Activated CD4-positive, CD25-positive, alpha-beta regulatory T cell (primary cell): ENCODE measurements at places on chromosomes 1 and 21.

DNA sequence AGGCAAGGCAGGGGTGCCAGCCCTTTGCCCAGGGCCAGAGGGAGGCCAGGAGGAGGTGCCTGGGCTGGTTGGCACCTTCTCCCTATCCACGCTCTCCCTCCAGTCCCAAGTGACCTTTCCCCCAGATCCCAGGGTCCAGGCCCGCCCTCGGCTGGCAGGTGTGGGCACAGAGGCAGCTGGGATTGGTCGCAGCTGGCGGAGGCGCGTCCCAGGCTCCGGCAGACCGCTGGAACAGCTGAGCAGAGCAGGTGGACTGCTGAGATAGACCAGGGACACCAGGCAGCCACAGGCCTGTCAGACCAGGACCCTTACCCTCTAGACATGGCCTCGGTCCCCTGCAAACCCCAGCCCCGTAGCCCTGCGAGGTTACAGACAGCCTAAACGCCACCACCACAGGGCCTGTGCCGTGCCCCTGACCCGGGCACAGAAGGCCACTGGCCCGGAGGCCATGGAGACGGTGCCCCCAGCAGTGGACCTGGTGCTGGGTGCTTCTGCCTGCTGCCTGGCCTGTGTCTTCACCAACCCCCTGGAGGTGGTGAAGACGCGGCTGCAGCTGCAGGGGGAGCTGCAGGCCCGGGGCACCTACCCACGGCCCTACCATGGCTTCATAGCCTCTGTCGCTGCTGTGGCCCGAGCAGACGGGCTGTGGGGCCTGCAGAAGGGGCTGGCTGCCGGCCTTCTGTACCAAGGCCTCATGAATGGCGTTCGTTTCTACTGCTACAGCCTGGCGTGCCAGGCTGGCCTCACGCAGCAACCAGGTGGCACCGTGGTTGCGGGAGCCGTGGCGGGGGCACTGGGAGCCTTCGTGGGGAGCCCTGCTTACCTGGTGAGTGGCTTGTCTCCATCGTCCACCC is at the start of gene SLC25A34:
Gene SLC25A34 (plus strand): TSS at position 221 of the 854 bp plus-strand sequence. CDS start 228 bp downstream, at position 449.
- no peak for DNase-seq

GRCh38 chr1:2944705-2945104 is 76.6 kb upstream of the ACTRT2 start:
- DNase-seq = no peak

DNA sequence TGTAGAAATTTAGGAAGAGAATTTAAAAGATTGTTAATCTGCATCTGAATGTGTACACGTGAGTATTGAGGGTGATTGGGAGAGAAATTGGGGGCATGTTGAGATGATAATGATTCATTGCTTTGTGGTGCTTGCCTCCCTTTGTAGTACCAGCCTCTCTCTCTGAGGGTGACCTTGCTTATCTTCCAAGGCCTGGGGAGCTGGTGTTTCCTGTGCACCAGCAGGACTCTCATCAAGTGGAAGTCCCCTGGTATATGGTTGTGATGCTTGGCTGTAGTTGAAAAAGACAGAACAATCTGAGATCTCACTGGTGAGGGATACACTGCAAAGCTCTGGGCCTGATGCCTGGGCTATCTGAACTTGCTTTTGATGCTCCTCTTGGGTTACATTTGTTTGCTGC is 4.0 kb downstream of the TCHHL1 start:
- no peak for DNase-seq

GRCh38 chr21:43337901-43338655 is 88.9 kb downstream of the SIK1 start:
- no peak for DNase-seq

- DNase-seq = peak; percentile 21
These were observed 17.5 kb upstream of the CAMK1G start for GRCh38 chr1:209565759-209566678.

DNA sequence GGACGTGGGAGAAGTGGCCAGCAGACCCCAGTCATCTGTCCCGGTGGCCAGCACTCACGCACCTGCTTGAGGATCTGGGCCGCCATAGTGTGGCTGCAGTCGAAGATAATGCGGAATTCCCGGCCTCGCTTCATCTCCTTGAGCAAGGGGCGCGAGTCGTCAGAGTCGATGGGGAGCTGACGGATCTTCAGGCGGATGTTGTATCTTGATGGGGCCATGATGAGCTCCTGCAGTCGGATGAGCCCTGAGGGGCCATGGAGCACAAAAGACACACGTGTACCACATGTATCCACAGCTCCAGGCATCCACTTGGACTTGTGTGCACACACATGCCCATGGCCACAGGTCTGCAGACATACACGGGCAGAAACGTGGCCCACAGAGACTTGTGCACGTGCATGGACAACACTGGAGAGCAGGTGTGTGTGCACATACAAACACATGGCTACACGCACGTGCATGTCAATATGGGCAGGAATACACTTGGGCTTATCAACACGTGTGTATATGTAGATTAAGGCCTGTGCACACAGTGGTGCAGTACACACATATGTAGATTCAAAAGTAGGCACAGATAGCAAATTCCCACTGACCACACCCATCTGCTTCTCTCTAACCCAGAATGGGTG is 162.1 kb downstream of the GRIK3 start:
- no peak for DNase-seq

GRCh38 chr1:244735404-244735803 is 82.5 kb downstream of the DESI2 start:
- DNase-seq = no peak

DNA sequence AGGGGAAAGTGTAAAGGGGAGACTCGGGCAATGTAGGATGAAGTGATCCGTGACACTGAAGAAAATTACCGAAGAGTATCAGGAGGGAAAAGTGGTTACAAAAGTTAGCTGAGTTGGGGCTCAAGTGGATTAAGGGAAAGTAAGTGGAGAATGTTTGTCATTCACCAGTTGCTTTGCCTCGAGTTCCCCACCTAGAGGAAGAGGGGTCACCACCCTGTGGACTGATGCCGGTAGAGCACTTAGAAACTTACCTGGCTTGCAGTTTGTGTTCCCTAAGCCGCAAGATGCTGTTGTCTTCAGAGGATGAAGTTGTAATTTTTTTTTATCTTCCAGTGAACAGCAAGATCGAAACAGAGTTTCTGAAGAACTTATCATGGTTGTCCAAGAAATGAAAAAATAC is 1.0 kb downstream of the PER3 start:
- DNase-seq = no peak

DNA sequence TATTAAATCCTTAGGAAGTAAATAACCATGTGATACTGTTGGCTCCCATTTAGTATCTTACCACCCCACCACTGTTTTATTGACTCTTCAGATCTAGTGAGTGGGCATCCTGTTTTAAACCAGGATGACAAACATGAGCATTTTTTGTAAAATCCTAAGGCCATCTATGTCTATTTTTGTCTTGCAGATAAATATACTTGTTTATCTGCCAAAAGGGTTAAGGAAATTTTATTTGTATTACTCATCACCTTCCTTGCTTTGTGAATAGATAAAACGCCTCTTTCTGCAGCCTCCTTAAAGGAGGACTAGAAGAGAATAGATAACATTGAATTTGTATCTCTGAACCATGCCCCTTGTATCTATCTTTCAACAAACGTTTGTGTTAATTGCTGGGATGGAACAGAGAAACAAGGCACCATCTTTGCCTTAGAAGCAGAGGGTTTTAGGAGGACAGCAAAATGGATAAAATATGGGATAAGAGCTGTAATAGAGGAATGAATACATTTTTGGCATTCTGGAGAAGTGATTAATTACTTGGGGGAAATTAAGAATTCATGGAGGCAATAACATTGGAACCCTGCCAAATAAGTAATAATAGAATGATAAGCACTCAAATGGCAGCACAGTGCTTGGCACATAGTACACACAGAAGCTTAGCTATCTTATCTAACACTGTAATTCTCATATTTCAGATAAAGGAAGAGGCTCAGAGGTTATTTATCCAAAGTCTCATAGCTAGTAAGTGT is 14.7 kb downstream of the YTHDF2 start:
- DNase-seq = no peak

DNA sequence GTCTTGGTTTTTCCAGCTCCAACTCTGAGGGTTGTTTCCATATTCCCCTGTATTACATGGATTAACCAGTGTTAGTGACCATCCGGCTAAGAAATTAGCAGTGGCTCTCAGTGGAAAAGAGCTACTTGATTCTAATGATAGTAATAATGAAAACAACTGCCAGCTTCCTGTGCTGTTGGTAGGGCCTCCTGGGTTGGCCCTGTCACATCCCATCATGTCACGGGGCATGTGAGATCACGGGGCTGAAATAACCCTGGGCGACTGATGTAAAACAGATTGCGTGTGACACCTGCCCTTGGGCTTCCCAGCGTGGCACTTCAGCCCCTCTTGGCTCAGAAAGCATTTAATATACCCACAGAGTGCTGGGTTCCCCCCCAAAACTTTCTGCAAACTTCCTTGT is 149.0 kb downstream of the ROR1 start:
- DNase-seq = no peak

GRCh38 chr21:29571949-29572348 is 273.2 kb downstream of the BACH1 start:
- no peak for DNase-seq

- no peak for DNase-seq
These were observed 187.8 kb downstream of the ETS2 start for GRCh38 chr21:38993561-38993960.
